ENCODE measurements at places on chromosomes 13 and 19. TPM values are rescaled to one million over a fixed set of nuclear protein-coding genes. Genes with fewer than 3 reads are reported as not detected.

- DNase-seq = no peak
Measured at GRCh38 chr19:47107953-47108746, 5.4 kb downstream of the ZC3H4 start.

DNA sequence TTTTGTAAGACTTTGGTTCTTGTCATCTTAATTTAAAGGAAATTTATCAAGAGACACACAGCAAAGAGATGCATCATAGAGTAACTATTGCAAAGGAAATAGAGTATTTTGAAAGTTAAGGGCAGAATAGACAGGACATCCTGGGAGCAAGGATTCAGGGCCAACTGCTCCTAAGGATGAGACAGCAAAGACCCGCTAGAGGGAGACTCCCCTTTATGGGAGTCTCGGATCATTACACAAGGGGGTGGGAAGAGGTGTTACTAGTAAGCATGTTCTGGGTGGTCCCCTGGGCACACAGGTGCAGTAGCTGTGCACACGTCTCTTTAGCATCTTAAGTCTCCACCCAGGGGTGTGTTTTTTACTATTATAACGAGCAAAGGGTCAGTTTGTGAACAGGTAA, 9.6 kb downstream of the ZSCAN5C start:
- DNase-seq = no peak

- peak; percentile 79 for DNase-seq
Measured at GRCh38 chr19:13149628-13150186, 468 bp downstream of the STX10 start.

The SULT2A1 gene
- not detected for total RNA-seq

DNA sequence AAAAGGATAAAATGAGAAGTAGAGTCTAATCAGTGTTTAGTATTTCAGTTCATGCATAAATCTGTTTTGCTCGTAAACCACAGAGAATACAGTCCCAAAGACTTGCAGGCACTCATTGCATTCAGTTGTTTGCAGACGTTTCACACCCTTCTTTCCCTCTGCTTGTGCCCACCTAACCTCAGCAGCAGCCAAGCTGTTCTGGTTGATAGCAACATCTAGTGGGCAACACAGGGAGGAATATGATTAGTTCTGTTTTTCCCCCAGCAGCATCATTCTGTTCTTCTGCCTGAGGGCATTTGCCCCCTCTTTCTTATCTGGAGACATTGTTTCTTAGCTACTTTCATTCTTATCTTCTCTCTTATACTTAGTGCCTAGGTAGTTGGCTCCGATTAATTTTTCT, 135.6 kb downstream of the PAN3 start:
- DNase-seq = no peak

The SIGLEC14 gene
- total RNA-seq = not detected

- no peak for DNase-seq
Measured at GRCh38 chr19:18796239-18796638, 5.1 kb upstream of the COMP start.

DNA sequence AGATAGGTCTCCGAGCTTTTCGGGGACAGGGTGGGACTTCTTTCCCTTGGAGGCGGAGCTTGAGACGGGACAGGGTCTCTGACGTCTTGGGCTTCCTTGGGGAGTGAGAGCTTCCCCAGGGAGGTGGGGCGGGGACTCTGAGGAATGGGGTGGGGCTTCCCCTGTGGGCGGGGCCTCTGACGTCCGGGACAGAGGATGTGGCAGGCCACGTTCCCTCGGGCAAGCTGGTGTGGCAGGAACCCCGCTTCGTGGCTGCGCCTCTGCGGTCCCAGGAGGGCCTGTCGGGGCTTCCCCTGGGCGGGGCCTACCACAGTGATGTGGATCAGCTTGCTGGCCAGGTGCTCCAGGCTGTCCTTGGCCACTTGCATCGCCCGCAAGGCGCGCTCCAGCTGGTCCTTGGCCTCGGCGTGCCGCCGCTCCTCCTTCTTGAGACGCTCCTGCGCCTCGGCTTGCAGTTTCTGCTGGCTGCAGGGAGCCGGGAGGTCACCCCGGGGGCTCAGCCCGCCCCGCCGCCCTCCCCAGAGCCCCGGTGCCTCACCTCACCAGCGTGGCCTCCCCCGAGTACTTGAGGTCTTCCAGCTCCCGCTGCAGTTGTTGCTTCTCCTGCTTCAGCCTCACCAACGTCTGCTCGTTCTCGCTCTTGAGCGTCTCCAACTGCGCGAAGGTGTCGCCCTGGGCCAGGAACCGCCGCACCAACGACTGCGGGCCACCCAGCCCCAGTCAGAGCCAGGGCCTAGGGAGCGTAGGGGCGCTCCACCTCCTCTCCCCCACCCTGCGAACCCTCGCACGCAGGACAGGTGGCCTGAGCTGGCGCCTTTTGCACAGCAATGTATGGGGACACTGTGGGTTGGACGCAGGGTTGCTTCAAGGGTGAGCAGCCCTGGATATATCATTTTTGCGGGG, 3.3 kb upstream of the RGL3 start:
- peak; percentile 64 for DNase-seq

DNA sequence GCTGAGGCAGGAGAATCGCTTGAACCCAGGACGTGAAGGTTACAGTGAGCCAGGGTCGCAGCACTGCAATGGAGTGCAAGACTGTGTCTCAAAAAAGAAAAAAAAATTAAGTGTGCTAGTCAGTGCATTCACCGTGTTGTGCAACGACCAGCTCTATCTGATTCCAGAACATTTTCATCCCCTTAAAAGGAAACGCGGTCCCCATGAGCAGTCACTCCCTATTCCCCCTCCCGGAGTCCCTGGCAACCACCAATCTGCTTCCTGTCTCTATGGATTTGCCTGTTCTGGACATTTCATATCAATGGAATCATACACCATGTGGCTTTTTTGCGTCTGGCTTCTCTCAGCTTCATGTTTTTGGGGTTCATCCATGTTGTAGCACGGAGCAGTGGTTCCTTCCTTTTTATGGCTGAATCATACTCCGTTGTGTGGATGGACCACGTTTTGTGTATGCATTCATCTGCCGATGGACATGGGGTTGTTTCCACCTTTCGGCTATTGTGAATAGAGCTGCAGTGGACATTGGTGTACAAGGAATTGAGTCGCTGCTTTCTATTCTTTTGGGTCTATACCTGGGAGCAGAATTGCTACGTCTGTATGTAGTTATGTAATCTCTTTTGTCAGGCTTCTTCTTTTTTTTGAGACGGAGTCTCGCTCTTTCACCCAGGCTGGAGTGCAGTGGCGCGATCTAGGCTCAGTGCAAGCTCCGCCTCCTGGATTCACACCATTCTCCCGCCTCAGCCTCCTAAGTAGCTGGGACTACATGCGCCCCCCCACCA, 19.8 kb downstream of the MYO9B start:
- DNase-seq = no peak

Measured in glutamatergic neuron (in vitro differentiated cells).